Suppressor macrophage treated with lipopolysaccharide for 4 hours (primary cell): ENCODE measurements at places on chromosomes 3 and 15.

DNA sequence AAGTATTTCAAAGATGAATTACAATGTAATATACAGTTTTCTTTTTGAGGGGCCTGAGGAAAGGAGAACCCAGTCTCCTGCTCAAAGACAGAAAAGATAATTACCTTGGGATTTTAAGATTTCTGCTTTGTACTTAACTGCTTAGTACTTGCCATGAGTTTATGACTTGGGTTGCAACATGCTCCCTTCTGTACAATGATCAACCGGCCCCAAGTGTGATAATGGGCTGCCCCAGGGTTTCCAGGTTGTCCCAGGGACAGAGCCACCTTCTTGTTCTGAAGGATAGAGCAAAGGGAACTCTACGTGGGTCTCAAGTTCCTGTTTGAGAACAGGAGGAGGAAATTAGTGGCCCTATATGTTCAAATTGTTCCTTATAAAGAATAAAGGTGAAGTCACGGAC is 104.8 kb downstream of the ABHD5 start:
- DNase-seq, result no peak

- DNase-seq, result no peak
These were observed at the start of gene MASP1 for GRCh38 chr3:187291512-187292132. TSS of gene MASP1 (minus strand) at chr3:187291737. CDS start at chr3:187291632, 105 bp downstream.

DNA sequence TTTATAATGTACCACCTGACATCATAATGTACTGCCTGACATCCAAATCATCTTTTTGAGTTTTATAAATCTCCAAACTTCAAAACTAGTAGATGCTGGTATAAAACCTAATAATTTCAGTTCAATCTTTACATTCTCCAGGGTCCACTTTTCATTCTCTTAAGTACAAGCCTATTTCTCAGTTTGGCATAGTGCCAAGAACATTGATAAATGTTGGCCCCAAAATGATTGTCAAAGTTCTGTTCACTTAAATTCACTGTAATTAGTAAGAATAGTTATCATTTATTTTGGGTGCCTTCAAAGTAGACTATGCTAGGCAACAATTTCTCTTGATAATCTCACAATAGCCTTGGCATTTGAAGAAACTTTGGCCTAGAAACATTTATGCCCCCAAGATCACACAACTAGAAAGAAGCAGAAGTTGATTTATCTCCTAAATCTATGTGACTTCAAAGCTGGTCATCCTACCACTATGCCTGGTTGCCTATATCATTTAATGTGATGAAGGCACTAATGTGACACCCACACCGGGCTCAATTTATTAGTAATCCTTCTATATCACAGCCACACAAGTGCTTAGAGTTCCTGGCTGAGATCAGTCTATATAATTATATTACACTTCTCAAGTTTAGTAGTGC is 101.7 kb downstream of the ZNF609 start:
- peak; percentile 15 for DNase-seq

DNA sequence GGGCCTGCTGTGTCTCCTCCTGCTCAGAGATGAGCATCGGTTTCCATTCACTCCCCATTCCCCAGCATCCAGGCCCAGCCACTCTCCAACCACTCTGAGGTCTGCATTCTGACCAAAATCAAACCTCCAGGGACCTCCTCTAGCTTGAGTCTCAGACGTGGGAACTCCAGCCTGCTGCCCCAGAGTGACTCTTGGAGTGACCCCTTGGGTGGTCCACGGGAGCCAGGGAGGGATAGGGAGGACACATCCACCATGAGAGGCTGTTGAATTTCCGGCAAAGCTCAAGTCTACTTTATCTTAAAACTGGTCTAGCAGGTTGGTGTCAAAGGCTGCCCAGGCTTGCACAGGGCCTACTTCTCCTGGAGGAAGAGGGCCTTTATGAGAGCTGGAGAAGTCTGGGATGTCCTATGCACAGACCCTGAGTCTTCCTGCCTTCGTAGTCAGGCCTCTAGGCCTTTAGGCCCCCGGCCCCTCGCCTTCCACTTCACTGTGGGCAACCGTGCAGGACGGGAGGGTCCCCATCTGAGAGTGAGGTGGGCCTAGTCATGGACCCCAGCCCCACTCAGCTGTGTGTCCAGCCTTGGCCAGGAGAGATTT is 8.9 kb downstream of the CISH start:
- DNase-seq, result no peak

GRCh38 chr15:41773332-41773728 is 954 bp upstream of the MAPKBP1 start:
- DNase-seq, result no peak

GRCh38 chr3:178966299-178967176 is 105.1 kb downstream of the ZMAT3 start:
- peak; percentile 14 for DNase-seq

DNA sequence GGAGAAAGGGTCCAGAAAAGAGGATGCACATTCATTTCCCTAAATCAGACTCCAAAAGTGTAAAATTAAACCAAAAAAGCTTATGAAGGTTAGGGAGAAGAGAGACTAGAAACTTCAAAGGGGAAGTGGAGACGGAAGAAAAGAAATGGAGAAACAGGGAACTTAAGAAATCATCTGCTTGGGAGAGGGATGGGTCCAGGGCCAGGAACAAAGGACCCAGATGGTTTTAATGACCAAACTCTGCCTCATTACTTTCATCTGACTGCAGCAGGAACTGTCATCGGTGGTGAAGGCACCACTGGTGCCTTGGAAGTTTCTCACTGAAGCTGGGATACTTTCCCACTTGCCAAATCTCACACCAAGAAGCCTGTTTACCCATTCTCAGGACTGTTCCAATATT is 70.5 kb upstream of the SLC4A7 start:
- DNase-seq, result peak; percentile 79

- no peak for DNase-seq
These were observed 575.4 kb upstream of the GOLIM4 start for GRCh38 chr3:168671091-168671490.
